ENCODE measurements at places on chromosomes 13 and 19. TPM values are rescaled to one million over a fixed set of nuclear protein-coding genes. Genes with fewer than 3 reads are reported as not detected.
A peak's percentile ranks its signal among the peaks of the same experiment; 100 is the strongest.

ICAM4 gene
- polyA plus RNA-seq: 0.05 TPM

- DNase-seq: peak; percentile 48
These were observed 58.0 kb upstream of the CYSLTR2 start for GRCh38 chr13:48595431-48596429.

PBX4 gene
- 6.4 TPM for polyA plus RNA-seq

TRPM4 gene
- polyA plus RNA-seq: 16.9 TPM

DNA sequence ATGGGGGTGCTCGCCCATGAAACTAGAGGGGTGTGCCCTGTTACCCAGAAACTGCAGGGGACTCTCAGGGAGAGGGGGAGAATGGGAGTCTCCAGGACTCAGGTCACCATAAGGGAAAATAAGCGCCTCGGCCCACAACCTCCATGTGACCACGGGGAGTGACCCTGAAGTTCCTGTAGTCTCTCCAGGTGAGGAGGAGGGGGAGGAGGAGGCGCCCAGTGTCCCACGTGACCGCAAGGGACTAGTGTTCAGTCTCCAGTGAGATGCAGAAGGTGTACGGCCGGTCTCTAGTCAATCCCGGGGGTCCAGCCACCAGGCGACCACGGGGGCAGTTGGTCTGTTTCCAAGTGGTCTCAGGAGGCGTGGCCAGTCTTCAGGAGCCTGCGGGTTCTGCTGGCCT, 16.0 kb downstream of the TM6SF2 start:
- DNase-seq: no peak

DNA sequence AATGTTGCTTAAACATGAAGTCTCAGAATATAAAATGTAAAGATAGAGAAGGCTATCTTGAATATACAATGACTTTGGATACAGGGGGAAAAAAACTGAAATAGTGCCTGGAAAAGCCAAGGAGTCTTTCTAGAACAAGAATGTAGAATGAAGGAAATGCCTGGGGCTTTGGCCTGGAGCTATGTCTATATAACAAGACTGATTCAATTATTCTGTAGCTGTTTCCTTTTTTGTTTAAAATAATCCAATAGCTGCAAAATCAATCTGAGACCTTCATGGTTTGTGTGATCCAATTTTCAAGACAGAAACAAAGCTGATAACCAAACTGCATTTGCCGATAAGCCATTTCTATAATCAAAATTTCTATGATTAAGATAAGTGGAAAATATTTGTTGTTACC, 530.9 kb upstream of the NBEA start:
- no peak for DNase-seq

PTGIR gene
- 2.5 TPM for polyA plus RNA-seq

DNA sequence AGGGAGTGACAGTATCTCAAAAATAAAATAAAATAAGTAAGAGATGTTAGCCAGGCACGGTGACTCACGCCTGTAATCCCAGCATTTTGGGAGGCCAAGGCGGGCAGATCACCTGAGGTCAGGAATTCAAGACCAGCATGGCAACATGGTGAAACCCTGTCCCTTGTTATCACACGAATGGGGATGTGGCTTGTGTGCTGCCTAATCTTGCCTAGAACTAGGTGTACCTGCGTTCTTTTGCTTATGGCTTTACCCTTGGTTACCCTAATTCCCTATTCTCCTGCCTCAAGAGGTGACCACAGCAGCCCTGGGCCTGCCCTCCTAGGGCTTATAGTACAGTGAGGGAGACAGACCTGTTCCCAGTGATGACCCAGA, 6.3 kb upstream of the PVR start:
- DNase-seq: no peak

LPAR2 gene
- polyA plus RNA-seq: 4.5 TPM

TNFSF11 gene
- polyA plus RNA-seq: not detected

GRCh38 chr13:30346789-30347167, 39.4 kb upstream of the KATNAL1 start:
- no peak for DNase-seq

DNA sequence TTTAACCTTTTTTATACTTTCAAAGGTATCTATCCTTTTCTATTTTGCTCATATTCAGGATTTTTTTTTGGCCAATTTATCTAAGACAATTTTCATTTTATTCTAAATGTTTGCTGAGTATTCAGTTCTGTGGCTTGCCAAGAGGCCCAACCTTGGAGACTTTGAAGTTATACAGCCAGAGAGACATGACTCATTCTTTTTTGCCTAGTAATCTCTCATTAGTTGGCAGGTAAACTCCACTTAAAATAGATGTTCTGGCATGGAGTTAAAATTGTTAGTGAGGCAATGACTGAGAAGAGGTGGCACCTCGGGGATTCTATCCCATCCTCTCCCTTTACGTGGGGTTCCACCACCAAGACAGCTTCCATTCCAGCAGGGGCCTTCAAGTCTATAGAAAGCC, 213.8 kb downstream of the KCTD12 start:
- no peak for DNase-seq

- DNase-seq: no peak
These were observed 37.0 kb downstream of the ZNF136 start for GRCh38 chr19:12199757-12200419.

- no peak for DNase-seq
These were observed 215.6 kb downstream of the LIG4 start for GRCh38 chr13:107999751-108000150.

- peak; percentile 53 for DNase-seq
These were observed 438 bp downstream of the PRKCSH start for GRCh38 chr19:11435833-11436313.

NCAN gene
- 0.03 TPM for polyA plus RNA-seq

DNA sequence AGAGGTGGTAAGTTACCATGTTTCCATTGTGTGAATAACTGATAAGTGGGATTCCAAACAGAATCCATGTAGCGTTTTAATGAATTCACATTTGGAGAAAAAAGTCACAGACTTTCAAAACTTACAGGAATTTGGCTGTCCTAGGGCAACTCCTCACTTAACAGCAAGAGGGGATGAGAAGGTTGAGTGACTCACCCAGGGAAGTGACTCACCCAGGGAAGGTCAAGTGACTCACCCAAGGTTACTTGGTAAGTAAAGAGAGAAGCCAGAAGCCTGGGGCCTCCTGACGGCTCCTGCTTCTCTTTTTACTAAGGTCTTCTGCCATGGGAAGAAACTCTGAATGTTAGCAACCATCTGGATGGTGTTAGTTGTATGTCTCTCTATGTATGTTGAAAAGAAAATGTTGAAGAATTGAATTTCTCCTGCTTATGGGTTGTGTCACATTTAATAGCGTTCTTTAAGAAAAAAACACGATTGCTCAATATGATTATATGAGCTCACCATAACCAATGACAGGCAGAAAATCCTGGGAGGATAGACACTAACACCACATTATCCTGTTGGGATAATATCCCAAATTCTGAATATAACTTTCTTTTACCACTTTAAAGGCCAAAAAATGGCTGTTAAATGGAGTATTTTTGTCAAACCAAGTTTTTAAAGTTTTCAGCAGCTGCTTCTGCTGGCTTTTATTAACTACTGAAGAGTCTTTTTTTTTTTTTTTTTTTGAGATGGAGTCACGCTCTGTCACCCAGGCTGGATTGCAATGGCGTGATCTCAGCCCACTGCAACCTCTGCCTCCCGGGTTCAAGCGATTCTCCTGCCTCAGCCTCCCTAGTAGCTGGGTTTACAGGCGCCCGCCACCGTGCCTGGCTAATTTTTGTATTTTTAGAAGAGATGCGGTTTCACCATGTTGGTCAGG, 195.6 kb downstream of the GGACT start:
- DNase-seq: no peak

DNA sequence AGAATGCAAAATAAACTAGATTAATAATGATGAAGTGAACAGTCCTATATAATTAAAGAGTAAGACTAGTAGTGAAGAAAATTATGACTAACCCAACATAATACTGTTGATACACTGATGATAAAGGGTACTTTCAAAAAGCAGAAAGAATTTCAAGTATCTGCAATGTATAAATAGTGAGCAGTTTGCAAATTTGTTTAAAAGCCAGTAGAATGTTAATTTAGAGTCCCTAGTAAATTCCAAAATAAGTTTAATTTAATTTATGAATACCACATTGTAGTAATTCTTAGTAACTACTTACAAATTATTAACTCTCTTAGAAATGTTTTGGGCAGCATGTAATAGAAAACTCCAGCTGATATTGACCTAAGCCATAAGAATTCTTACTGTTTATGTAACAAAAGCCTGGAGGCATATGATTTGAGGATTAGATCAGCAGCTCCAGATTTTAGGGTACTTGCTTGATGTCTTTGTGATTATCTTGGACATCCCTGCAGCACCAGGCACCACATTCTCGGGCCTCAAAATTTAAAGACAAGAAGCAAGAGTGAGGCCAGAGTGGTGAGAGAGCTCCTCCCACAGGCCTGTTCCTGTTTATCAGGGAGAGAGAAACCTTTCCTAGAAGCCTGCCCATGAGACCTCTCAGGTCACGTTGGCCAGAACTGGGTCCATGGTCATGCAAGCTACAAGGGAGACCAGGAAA, 67.6 kb upstream of the TDRD3 start:
- peak; percentile 41 for DNase-seq

DNA sequence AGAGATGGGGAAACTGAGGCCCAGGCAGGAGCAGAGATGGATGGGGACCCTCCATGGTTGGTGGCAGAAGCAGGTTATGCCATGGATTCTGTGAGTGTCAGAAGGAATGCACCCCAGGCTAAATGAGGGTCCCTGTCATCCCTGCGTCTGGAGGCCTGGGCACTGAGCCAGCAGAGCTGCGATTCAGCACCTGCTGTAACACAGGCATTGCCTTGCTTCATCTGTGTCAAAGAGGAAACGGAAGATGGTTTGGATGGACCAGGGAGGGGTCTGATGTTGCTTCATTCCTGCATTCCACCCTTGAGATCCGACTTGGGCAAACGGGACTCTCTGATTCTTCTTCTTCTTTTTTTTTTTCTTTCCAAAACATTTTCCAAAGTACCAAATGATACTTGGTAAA, 1.2 kb downstream of the C5AR1 start:
- peak; percentile 62 for DNase-seq

DNA sequence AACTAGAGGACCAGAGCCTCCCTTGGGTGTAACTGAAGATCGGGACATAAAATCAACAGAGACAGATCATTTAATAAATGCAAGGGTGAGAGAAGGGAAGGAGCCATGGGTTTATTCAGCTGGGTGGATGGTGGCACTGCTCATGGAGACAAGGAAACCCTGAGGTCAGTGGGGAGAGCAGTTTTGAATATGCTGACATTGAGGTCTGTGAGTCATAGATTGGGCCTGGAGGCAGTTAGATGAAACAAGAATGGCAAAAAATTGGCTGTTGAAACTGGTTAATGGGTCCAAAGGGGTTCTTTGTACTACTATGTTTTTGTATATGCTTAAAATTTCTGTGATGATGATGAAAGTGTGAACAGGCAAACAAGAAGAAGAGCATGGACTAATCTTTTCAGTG, 5.1 kb upstream of the GTF3A start:
- no peak for DNase-seq

DNA sequence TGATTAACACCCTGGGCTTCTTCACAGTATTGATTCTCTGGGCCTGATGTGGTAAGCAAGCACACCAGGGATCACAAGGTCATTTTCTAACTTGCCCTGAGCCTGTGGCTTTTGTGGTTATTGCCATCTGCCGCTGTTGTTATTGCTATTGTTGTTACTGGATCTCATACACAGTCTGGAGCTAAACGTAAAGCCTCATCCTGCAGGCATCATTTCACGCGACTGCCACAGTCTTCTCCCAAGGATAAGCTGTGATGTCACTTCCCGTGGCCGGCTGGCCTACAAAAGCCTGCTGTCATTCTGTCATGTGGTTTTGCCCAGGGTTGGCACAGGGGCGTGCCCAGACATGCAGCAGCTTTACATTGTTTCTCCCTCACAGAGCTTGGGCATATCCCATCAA, 154.0 kb upstream of the GPR12 start:
- DNase-seq: no peak

DNA sequence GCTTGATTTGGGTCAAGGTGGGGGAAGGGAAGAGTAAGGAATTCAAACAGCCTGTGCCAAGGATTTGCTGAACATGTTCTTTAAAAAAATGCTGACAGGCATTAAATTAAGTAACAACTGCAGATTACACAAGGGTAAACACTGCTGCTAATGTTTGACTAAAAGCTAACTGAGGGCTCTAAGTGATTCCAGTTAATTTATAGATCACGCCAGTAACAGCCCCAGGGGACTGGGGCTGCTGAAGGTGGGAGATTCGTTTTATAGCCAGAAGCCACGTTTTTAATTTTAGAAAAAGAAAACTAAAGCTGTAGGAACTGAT, 321.7 kb downstream of the DLEU7 start:
- DNase-seq: no peak

DNA sequence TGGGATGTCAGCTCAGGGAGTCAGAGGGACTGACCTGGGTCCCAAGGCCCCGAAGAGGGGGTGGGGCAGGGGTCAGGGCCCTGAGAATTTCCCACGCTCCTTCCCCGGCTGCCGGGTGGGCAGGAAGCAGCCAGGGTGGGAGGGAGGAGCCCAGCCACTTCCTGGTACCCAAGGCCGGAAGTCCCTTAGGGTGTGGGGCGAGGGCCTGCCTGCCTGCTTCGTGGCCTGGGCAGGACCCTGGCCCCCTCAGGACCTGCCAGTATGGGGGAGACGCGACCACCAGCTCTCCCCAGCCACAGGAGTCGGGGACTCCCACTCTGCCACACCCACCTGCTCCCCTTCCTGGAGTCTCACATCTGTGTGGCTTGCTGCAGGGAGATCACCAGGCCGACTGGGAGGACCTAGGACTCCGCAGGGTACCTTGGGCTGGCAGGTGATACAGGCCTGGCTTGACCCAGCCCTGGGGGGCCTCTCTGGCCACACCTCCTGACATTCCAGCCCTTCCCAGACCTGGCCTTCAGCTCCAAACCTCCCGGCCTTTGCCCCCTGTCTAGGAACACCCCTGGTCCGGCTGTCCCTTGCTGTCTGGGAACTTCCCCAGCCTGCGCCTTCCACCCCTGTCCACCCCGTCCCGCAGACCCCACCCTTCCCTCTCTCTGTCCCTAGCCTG, 9.8 kb upstream of the CIRBP start:
- DNase-seq: peak; percentile 62

DNA sequence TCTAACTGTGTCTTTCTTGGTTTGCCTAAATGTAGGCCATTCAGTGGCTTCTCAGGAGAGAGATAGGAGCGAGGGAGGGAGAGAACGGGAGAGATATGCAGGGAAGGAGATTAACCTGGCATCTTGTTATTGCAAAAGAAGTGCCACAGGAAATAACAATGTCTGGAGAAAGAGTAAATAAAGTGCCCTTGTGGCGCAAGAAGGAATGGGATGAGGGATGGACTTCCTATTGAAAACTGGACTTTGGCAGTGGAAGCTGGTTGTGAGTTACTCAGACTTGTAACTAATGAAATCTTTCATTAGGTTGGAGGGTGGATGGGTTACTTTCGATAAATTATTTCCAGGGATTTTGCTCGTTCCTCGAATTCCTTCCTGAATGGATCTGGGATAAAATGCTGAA, 136.1 kb downstream of the LACC1 start:
- no peak for DNase-seq

DNA sequence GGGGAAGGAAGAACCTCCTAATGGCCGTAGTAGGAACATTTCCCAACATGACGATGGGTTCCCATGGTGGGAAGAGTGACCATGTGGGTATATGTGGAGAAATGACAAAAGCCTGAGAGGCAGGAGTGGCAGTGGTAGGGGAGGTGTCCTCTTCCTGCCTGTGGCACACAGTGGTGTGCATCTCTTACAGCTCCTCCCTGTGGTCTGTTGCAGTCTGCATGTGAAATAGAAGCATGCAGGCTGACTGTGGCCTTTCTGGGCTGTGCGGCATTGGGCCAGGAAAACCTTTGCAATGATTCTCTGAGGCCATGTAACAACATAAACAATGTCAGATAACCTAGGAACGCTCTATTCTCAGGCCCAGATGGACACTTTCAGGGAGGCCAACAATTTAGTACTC, 84.0 kb downstream of the LACC1 start:
- no peak for DNase-seq

- DNase-seq: no peak
These were observed 11.8 kb upstream of the KATNAL1 start for GRCh38 chr13:30319130-30319529.

CNN1 gene
- polyA plus RNA-seq: 6.6 TPM
